Activated CD4-positive, CD25-positive, alpha-beta regulatory T cell treated with anti-CD3 and anti-CD28 coated beads, Interleukin-2, amount 50 U/mL, for 24 hours (primary cell): ENCODE measurements at places on chromosomes 3 and 15.

- no peak for ATAC-seq
These were observed 9.0 kb downstream of the ACP3 start for GRCh38 chr3:132326251-132326650.

GRCh38 chr15:88132499-88132898 lies 124.0 kb downstream of the NTRK3 start:
- no peak for ATAC-seq

- no peak for ATAC-seq
These were observed 601 bp upstream of the HYAL2 start for GRCh38 chr3:50323092-50323600.

DNA sequence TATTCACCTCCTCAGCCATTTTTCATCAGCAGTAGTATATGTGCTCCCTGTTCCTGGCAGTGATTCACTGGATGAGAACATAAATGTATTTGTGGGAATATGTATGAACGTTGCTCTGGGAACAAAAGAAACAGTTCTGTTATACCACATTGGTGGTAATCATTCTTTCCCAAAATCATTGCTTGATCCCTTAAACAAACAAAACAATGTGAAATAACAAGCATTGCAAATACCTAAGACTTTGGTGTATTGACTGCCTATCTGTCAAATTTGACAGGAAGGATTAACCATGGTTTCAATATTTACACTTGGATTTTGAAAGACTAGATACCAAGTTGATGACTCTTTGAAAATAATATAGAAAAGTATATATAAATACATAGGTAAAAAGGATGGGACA lies 284.1 kb downstream of the FHIT start:
- ATAC-seq, result no peak

DNA sequence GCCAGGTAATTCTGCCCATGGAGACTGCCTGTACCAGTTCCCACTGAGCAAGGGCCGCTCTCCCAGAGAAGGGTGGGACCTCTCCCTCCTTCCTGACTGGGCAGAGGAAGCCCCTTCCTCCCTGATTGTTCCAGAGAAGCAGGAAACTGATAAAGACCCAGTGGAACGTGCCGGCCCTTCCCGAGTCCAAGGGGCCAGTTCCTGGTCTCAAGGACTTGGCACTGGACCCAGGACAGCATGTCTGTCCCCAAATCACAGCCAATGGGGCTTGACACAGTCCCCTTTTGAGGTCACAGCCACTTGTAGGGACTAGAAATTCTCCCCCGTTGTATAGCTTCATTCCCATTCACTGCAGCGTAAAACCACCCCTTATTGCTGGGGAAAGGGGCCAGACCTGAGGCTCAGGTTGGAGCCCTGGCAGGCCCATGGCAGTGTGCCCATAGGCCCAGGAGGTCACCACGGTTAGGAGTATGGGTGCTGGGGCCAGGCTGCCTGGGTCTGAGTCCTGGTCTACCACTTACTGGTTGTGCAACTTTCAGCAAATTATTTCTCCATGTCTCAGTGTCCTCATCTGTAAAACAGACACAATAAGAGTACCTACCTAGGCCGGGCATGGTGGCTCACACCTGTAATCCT lies 18.1 kb downstream of the CSRNP1 start:
- no peak for ATAC-seq

GRCh38 chr3:151200586-151200985 lies 2.4 kb downstream of the GPR171 start:
- ATAC-seq, result no peak
